ENCODE measurements at places on chromosomes 6 and 20.

DNA sequence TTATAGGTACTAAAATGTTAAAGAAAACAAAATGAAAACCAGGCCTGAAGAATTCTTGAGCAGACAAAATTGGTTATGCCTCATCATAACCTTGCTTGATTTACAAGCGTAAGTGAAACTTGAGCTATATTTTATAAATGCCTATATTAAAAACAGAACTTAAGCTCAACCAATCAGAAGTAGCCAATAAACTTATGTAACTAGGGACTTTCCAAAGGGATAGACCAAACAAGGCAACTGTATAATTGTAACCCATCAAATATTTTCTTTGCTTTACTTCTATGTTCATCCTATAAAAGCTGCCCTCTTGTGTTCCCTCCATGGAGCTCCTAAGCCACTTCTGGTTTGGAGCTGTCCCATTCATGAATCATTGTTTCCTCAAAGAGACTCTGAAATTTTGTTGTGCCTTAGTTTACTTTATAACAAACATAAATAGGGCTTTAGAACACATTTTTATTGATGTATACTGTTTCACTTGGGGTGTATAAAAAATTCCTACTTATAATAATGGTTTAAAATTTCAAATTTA, 101.6 kb upstream of the CARMIL1 start:
- DNase-seq, result no peak

DNA sequence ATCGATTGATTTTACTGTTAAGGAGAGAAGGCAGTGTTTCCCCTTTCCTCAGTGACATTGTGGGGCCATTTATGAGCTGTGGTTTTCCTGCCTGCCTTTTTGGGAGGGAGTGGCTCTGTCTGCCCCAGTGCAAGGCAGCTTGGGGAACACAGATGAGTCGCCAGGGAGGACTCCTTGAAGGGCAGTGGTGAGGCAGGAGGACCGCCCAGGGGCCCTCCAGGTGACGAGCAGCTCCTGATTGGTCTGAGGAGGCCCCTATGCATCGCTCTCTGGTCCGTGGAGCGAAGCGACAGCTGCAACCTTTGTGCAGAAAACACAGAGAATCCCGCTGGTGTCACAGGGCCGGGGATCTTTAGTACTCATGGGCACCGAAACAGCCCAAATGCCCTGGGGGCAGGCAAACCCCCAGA, 100.3 kb downstream of the TMEM242 start:
- no peak for DNase-seq

- DNase-seq, result no peak
Observed at GRCh38 chr6:11410539-11411307, 126.8 kb upstream of the TMEM170B start.

DNA sequence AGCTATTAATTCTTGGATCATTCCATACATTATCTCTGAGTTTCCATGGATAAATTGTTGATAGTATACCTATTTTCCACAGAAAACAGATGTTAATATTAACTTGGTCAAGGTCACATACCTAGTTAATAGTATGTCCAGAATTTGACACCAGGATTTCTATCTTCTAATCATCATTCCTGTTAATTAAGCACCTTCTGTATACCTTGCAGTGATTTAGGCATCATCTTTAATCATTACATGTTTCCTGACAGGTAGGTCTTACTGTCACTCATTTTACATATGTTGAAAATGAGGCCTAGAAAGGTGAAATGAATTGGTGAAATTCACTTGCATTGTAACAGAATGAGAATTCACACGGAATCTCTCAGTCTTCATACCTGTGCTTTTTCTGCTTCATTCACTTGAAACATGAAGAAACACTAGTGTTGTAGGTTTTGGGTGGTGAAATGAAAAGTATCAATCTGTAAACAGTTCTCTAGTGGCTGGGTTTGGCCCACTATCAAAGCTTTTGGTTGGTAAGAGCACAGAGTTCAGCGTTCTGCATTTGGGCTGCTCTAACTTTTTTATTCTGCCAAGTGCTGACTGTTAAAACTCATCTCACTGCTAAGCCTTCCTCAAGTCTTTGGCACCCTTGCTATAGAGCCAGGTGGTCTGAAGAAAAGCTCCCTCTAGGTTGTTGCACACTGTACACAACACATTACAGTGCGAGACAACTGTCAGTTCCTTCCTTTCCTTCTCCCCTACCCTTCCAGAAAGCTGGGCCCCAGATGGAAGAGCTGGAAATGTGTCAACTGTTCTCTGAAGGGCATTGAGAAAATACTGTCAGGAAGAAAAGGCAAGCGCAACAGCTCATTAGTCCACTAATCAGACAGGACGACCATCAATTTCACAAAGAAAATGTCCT, 57.8 kb upstream of the C20orf144 start:
- DNase-seq, result no peak

GRCh38 chr6:100230953-100231316, 233.8 kb downstream of the SIM1 start:
- no peak for DNase-seq

- no peak for DNase-seq
Observed at GRCh38 chr6:53944543-53944942, 149.7 kb downstream of the LRRC1 start.

- DNase-seq, result no peak
Observed at GRCh38 chr6:115071962-115072361, 729.1 kb upstream of the HS3ST5 start.

DNA sequence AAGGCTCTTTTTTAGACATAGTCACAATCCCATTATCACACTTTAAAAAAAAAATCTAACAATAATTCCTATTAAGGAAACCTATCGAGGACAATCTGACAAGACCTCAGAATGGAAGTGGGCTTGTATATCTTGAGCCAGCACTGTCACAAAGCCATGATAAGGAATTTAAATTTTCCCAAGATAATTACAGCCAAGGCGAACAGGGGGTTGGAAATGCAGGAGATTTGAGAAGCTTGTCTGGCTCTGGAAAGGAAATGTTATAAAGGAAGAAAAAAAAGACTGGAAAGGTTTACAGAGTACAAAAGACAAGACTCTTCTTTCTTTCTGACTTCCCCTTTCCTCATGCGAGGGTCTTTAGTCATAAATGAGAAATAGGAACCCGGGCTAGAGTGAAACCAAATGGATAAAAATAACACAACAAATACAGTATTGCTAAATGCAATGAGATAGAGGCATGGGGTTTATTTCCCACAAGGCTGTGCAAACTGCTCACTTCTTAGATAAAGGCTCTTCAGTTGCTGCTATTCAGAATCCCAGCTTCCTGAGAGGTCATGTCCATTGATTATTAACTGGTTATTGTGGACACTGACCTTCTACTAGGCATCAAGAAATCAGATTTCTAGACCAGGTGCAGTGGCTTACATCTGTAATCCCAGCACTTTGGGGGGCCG, 13.4 kb upstream of the GHRH start:
- DNase-seq, result no peak

DNA sequence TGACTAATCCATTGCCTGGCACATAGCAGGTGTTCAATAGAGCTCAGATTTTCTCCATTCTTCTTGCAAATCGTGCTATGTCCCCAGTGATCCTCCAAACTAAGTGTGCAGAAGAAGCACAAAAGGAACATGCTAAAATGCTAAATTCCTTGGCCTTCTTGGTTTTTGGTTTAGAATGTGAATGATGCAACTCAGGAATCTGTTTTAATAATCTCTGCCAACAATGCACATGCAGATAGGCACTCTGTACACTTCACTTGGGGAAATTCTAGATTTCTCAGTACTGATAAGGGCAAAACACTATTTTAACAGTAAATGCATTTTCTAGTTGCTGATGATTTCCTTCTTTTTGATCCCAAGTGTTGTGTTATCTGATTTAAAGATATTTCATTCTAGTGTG, 35.2 kb downstream of the SLC22A1 start:
- no peak for DNase-seq

- no peak for DNase-seq
Observed at GRCh38 chr6:28167068-28167467, 25.4 kb downstream of the ZKSCAN8 start.

GRCh38 chr6:119874381-119874780, 524.8 kb upstream of the MAN1A1 start:
- no peak for DNase-seq

DNA sequence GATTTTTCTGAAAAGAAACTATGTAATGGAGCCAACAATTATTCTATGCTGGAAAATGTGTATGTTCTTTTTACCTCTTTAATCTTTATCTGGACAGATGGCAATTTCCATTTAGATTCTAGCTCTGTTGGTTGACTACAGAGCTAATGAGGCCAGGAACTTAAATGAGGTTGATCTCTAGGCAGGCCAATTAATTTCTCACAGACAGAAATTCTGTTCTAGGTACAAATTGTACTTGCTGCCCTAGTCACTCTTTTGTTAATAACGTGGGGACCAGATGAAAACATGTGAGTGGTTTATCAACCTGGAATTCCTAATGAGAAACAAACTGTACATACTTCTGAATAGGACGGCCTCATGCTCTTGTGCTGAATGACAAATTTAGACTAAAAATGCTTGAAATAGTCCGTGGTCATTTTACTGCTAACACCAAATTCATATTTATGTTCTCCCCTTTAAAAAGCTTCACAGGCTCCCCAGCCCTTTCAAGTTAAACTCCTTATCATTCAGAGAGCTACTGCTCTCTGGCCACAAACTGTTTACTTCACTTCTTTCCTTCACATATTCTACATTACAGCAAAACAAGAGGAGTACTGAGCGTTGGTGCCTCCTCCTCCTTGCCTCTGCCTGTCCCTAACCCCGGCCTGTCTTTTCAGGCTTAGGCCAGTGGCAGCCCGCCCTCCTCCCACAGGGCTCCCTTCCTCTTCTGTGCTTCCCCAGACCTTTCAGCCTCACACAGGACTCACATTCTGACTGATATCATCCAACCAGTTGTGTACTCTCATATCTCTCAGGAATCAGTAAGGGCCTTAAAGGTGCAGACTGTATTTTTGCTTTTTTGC, 41.4 kb downstream of the DTNBP1 start:
- DNase-seq, result no peak

DNA sequence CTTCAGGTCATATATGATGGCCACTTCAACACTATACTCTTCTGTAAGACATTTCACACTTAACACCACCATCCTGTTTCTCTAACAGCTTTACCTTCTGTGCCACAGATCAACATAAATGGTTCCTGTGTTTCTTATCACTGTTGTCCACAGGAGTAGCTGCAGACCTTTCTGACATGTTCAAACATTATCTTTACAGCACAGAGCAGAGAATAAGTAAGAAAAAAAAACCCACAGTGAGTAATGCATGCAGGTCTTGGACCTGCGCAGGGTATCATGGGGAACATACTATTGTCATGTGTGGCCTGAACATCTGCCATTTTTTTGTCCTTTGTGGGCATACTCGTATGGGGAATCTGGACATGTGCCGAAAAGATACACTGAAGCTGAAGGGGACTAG, 161.9 kb downstream of the KIF16B start:
- no peak for DNase-seq

DNA sequence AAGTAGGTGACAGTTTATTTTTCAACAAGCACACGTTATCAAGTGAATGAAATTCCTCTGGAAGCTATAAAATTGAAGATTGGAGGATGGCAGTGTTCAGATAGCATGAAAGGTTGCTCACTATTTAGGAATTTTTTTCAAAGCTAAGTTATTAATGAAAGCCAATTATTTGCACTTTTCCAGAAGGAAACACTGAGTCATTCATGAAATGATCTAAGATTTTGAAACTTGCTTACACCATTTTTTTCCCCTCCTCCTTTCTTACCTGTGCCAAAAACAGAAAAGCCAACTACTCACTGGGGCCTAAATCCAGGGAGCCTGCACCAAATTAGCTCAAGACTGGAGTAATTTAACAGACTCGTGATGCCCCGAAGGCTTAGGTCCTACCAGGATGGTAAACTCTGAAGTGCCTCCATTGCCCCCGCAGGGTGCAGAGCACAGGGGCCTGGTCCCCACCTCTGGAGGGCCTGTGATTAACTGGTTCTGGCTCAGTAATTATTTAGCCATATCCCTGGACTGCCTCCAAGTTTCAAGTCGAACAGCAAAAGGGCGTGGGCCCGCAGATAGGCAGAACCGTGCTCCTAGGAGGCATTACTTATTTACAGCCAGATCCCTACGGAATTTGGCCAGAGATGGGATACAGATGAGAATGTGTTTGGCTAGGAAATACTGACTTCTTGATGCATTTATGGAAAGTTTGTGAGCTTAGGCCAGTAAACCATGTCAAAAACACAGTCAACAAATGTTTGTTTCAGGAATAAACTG, 28.0 kb upstream of the ZNF217 start:
- no peak for DNase-seq

DNA sequence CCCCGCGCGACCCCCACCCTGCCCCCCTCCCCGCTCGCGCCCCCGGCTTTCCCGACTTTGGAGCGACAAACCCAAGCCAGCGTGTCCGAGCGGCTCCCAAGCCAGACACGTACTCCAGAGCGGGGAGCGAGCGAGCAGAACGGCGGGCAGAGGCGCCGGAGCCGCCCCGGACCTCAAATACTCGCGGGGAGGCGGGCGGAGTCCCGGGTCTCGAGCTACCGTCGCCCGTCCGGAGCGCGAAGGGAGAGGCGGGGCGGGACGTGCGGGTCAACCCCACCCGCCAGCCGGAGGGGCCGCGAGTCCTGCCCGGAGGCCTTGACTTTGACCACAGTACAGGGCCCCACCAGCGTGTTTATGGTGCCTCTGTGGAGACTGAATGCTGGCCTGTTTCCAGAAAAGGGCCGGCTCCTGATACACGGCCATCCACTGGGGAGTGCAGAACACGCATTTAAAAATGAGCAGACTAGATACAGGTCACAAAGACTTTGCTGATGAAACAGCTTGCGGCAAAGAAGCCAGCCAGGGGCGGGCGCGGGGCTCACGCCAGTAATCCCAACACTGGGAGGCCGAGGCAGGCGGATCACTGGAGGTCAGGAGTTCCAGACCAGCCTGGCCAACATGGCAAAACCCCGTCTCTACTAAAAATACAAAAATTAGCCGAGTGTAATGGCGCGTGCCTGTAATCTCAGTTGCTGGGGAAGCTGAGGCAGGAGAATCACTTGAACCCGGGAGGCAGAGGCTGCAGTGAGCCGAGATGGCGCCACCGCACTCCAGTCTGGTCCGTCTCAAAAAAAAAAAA, at the start of gene SERPINB6:
SERPINB6 (minus strand) TSS at position 148 of the 799 bp plus-strand sequence. CDS start 12,235 bp downstream, outside the sequence.
- DNase-seq, result no peak

GRCh38 chr20:4763723-4764510, 42.2 kb downstream of the PRND start:
- no peak for DNase-seq

DNA sequence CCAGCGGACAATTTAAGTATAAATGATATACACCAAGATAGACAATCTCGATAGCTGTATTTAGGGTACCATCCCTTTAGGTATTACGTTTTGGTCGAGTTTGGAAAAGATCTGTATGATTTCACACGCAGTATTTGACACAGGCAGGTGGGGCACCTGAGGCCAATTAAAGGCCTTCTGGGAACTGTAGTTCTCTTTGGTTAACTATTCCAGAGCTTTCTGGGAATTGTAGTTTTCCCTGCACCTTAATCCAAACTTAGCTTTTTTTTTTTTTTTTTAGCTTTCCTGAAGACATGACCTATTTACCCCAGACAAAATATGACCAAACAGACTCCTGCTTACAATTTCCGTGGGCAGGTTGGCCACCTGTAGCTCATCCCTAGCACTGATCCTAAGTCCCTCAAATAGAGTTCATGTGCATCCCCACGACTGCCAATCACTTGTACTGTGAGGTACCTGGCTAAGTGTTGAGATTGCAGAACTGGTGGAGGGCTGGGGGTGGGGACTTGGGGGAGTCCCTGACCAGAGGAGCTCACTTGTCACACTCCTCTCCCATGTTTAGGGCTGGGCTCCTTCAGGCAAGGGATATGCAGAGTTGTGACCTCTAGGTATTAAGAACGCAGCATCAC, 999 bp upstream of the EHMT2 start:
- DNase-seq, result no peak

Data from stimulated activated CD4-positive, alpha-beta T cell treated with anti-CD3 and anti-CD28 coated beads, Interleukin-15, amount 100 ng/mL, for 1 hour (primary cell).